Caki2 (cell line): ENCODE measurements at places on chromosomes 4 and X. TPM values are rescaled to one million over a fixed set of nuclear protein-coding genes. Genes with fewer than 3 reads are reported as not detected.

DMD gene
- 3.6 and 6.2 TPM in 2 replicates for total RNA-seq

MAB21L2 gene
- total RNA-seq, result not detected in 2 replicates

XPNPEP2 gene
- not detected in 2 replicates for total RNA-seq

TLR10 gene
- total RNA-seq, result not detected in 2 replicates

CYTL1 gene
- not detected in 2 replicates for total RNA-seq

TEX13D gene
- total RNA-seq, result not detected in 2 replicates

DCAF8L1 gene
- not detected in 2 replicates for total RNA-seq

ATP1B4 gene
- total RNA-seq, result not detected in 2 replicates

CENPVL1 gene
- not detected in 2 replicates for total RNA-seq
